ENCODE measurements at places on chromosomes 7 and 10.

DNA sequence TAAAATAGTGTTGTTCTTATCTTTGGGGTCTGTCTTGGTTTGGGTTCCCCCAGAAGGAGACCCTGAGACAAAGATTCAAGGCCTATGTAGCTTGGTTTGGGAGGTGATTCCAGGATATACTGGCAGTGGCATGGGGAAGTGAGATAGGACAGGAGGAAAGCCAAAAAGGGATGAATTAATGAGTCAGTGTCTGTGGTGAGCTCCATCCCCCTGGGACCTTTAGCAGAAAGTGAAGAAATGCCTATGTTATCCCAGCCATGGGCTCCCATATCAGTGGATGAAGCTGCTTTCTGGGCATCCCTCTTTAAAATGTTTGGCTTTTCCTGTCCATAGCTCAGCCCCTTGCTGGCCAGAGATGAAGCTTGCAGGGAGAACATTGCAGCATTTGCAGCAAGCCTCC, 217.0 kb upstream of the CTBP2 start:
- no peak for DNase-seq

GRCh38 chr7:129561677-129562359, 49.7 kb upstream of the NRF1 start:
- DNase-seq = no peak

DNA sequence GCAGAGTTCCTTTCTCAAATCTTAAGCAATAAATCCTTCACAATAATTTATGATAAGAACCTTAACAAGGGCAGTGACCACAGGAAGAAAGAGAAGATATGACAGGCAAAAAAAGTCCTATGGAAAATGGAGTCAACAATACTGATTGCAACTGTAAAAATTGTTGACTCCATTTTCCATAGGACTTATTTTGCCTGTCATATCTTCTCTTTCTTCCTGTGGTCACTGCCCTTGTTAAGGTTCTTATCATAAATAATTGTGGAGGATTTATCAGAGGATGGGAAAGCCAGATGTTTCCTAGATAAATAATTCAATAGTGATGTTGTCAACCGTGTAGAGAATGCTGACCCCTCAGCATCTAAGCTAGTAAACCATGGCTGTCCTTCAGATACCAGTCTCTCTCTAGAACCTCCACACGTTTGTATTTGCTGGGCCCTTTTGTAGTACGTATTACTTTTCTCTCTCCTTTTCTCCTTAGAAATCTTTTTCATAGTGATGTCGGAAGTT, 172.6 kb upstream of the BET1 start:
- DNase-seq = no peak

GRCh38 chr10:122062831-122063674, 74.1 kb downstream of the TACC2 start:
- no peak for DNase-seq

DNA sequence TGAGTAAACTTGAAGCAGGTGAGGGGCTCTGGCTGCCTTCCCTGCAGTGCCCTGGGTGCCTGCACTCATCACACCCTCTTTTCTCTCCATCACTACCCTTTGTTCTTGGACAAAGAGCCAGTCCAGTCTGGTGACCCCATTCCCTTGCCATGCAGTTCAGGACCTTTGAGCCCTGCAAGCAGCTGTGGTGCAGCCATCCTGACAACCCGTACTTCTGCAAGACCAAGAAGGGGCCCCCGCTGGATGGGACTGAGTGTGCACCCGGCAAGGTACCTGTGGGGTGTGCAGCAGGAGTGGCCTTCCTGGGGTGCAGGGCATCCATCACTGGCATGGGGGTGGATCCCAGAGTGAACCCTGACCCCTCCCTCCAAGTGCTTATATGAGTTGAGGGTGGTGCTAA, 48.7 kb downstream of the TBATA start:
- no peak for DNase-seq

DNA sequence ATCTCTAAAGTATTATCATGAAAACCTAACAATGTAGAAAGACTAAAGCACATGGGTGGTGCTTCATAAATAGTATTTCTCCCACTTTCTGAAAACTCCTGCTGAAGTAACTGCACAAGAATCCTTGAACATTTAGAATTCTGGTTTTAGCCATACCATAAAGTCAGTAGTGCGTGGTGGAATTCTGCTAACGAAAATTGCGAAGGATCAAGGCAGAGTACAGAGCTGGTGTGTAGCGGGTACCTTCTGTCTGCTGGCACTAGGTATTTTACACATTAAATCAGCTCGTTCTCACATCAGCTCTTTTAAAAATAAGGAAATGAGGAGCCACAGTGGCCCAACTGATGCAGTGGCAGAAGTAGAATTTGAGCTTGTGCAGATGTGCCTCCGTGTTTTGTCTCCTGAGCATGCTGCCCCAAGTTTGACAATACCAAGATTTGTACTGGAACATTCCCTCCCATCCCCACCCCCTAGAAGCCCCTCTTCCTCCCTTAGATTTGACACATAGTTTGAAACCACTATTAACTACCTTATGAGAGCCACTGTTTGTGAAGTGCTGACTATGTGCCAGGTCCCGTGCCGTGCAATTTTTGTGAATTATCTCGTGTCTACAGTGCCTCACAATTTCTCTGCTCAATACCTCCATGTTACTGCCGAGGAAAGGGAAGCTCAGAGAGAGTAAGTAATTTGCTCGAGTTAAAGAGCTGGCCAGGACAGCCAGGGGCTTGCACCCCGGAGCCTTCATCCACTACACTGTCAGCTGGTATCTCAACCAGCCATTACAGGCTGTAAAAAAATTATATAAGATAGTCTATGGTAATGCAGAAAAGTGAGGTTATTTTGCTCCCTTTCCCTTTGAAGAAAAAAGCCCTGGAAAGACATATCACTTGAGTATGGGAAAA, 66.9 kb downstream of the EGFR start:
- no peak for DNase-seq
